Stimulated activated CD8-positive, alpha-beta memory T cell treated with anti-CD3 and anti-CD28 coated beads, Interleukin-12 subunit alpha, Interleukin-12 subunit beta, amount 100 ng/mL, for 4 hours (primary cell): ENCODE measurements at places on chromosomes 1 and 21.

DNA sequence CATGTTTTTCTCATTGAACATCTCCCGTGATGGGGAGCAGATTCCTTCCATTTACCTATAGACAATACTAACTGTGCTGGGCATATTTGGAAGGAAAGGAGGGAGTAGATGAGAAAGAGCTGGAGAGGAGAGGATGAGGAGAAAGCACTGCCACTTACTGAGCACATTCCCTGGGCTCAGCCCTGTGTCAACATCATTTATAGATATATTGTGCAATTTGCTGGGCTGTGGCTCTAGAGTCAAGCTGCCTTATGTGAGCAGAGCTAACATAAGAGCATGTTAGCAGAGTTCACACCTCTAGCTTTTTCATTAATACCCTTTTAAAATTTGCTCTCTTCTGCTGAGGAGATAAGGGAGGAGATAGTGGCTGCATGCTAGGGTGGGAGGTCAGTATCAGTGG, 22.3 kb upstream of the CD53 start:
- DNase-seq = no peak

DNA sequence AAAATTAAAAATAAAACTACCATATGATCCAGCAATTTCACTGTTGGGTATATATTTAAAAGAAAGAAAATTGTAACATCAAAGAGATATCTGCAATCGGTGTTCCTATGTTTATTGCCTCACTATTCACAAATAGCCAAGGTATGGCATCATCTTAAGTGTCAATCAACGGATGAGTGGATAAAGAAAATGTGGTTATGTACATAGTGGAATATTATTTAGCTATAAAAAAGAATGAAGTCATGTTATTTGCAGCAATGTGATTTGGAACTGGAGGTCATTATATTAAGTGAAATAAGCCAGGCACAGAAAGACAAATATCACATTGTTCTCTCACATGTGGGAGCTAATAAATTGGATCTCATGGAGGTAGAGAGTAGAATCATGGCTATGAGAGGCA, 76.3 kb downstream of the RD3 start:
- DNase-seq = no peak

DNA sequence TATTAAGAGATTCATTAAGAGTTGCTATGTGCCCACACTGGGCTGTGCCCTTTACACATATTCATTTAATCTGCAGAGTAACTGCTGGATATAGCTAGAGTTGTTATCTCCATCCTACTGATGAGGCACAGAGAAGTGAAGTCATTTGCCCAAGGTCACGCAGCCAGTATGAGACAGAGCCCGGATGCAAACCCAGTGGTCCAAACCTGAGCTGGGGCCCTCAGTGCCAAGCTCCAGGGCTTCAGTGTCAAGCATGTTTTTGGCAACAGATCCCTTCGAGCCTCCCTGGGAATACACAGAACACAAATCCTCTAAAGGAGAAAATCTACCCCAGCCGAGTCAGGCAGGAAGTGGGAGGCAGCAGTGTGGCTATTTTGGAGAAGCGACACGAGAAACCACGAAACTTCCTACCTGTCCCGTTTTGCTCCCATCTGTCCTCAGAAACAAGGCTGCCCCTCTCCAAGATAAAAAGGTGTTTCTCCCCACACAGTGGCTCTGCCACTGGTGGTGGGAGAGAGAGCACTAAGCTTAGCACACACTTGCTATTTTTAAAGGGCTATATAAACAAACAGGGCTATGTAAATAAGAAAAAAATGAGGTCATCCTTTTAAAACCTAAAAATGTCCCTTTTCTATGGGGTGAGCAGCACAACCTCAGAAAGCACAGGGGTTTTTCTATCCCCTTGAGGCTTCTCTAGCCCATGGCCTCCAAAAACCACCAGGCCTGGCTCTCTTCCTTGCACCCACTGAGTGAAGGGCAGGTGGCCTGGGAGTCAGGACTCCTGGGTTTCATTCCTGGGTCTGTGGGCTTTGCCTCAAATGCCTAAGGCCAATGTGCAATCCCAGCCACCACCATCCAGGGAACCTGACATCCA, 138.6 kb upstream of the EDN2 start:
- DNase-seq = no peak

DNA sequence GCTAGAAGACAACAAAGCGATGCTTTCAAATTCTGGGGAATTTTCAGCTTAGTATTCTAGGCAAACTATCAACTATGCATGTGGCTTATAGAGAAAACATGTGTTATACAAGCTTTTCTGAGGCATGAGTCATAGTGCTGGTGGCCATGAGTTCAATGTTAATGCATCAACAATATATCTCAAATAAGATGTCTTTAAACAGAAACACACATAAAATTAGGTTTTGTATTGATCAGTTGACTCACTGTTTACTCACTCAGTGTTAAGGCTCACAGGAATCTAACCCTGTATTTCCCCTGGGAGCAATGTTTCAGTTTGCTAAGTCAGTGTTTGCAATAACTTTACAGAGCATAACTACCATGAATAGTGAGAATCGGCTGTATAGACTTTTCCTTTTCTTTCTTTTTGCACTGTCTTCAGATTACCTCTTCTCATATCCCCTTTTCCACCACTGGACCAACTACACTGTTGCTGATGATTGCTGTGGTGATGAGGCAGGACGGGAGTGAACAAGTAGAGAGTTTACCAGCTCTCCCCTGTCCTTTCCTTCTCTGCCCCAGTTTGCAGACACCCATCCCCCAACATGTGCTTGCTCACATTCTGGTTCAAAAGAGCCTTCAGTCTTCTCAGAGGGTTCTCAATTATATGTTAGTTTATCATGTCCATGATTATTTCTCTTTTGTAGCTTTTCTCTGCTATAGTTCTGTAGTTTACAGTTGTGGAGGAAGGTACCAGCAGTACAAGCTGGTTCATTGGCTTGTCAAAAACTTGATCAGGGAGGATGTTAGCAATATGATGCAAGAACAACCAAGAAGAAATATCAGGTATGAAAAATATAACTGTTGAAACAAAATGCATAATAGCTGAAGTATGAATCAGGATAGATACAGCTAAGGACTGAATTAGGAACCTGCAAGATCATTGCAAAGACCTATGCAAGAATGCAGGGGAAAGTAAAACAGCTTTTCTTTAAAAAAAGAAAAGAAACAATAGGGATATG, 23.9 kb downstream of the CD2 start:
- DNase-seq = no peak

DNA sequence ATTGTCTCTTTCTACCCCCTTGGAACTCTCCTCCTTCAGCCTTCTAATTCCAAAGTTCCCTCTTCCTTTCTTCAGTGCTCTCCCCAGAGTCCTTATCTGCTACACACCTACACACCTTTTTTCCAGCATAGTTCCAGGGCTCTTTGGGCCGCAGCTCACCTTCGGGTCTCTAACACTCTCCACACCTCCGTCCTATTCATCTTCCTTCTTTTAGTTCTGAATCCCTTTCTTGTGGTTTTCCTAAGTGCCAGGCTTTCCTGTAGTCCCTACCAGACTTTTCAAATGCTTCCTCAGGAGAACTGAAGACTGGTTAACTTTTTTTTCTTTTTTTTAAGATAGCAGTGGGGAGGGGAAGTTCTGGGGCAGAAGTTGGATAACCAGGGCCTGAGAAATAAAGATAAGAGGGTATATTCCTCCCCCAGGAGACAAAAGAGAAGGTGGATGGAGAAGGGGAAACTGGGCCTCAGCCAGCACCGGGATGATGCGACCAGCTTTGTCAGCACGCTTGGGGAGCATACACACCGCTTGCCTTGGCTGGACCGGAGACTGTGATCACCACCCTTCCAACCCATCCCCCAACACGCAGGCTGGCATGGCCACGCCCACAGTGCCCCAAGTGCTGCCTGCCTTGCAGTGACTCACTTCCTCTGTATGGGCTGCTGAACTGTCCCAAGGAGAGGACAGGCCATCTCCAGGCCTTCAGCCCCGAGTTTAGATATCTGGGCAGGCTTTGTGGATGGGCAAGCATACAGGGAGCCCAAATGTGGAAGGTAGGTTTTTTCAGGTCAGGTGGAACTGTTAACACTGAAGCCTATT, 2.5 kb upstream of the CERS2 start:
- peak; percentile 53 for DNase-seq

DNA sequence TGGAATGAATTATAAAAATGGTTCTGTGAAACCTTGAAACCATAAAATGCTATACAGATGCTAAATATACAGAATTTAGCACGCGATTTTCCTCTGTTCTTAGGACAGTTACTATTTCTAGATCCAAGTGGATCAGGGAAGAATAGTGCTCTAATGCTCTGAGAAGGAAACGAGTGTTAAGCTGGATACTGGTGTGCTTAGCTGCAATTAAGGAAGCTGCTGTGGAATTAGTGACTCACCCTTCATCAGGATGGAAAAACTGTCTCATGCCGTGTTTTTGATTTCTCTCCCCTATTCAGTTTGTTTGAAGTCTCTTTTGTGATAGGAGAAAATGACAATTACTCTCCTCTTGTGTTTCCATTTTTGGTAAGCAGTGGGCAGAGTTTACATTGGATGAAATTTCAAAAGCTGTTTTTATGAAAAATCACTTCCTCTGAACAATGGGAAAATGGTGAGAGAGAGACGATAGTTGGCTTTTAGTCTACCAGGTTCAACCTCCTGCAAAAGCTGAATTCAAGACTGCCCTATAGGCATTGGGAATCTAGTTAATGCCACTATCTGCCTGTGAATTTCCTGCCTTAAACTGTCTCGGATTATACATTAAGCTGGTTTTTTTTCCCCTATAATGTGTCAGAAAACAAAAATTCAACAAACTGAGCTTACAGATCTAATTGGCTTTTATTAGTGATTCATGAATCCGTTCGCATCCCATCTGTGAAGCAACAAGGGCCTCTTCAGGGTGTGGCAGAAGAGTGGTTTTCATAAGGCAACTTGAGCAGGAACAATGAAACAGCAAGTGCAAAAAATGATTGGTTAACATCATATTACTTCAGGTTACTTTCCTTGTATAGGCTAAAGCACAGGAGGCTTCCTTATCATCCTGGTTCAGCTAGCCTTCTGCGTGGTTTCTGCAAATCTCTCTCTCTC, 179.8 kb downstream of the ST6GALNAC3 start:
- DNase-seq = no peak

GRCh38 chr1:112505878-112506277, 2.9 kb upstream of the WNT2B start:
- DNase-seq = no peak

DNA sequence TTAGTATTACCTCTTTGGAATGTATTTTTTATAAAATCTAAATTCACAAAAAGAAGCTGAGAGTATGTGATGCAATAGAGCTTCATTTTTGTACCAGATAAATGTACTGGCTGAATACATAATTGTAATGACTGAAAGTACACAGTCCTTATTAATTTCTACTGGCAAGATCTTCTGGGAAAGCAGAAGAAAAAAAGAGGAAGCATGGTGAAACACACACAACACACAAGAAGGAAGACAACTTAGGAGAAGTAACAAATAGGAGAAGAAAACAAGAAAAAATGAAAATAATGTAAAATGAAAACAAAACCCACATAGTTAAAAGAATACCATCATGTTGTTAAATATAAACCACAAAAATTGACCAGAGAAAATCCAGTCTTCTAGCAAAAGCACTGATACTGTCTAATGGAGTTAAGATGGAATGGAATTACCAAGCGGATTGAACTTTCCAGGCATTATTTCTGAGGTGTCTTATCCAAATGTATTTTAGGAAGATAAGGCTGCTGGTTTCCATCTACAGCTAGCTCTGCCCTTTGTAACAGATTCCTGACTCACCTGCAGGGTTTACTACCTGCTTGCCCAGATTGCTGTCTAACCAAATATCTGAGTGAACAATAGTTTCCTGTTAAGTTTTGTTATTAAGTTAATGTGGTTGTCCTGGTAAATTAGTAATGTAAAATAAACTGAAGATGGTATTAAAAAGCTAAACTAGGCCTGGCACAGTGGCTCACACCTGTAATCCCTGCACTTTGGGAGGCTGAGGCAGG, 4.5 kb upstream of the COP1 start:
- no peak for DNase-seq

DNA sequence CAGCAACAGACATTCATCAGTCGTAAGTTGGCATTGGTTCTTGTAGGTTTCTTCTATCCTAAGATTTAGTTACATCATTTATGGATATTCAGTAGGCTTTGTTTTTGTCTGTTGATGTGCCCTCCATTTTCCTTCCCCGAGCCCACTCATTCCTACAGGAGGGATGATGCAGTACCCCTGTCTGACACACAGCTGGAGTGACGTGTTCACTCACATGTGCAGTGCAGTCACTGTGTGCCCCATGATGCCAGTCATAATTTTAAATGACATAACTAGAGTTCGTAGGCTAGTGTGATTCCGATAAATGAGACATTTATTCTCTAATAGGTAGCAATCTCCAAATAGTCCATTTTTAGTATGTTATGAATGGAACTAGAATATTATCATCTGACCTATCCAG, 438.4 kb downstream of the DSCAM start:
- DNase-seq = no peak

DNA sequence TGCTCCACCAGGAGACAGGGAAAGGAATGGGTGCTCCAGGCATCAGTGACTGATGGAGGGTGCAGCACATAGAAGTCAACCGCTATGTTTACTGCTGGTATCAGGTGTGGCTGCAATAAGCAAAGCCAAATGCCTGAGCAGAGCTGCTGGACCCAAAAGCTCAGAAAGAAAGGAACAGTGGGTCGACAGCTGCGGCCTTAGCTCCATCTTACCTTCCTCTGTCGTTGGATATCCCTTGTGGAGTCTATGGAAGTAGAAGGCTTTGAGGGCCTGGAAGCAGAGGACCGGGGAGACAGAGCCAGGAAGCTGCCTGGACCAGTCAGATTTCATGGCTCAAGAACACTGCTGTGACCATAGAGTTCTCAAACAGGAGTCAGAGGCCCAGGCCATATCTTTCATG, 45.3 kb downstream of the RIMS3 start:
- no peak for DNase-seq

DNA sequence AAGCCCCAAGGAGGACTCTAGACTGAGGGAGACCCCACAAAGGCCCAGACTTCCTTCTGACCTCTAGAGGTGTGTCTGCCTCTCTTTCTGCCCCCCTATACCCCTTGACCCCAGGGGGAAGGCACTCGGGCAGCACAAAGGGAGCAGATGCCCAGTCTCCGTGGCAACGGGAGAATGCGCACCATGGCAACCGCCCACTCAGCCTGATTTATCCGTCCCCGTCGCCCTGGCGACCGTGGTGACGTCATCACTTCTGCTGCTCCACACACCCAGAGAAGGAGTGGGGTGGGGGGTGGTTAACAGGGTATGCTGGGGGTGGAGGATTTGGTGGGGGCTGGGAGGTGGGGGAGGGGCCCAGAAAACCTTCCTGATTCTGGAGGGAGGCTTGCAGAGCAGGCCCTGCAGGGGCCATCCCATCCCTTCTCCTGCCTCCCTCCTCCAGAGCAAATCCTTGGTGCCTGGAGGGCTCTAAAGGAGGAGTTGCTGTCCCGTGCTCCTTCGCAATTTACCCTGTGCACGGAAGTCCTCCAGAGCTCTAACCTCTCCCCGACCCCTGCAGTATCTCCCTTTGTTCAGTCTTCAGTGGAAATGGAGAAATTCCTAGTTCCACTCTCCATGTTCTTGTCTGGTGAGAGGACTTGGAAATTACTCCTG, 6.3 kb downstream of the CELF3 start:
- no peak for DNase-seq

GRCh38 chr1:159756397-159756796, 24.4 kb upstream of the DUSP23 start:
- no peak for DNase-seq

- DNase-seq = no peak
Measured at GRCh38 chr1:94962409-94963265, 35.7 kb upstream of the CNN3 start.

GRCh38 chr1:37691497-37692077, 729 bp upstream of the CDCA8 start:
- DNase-seq = no peak

- DNase-seq = no peak
Measured at GRCh38 chr1:201933840-201934430, 12.4 kb downstream of the LMOD1 start.
